Endodermal cell (in vitro differentiated cells): ENCODE measurements at places on chromosomes 13 and 19. TPM values are rescaled to one million over a fixed set of nuclear protein-coding genes. Genes with fewer than 3 reads are reported as not detected.

DNA sequence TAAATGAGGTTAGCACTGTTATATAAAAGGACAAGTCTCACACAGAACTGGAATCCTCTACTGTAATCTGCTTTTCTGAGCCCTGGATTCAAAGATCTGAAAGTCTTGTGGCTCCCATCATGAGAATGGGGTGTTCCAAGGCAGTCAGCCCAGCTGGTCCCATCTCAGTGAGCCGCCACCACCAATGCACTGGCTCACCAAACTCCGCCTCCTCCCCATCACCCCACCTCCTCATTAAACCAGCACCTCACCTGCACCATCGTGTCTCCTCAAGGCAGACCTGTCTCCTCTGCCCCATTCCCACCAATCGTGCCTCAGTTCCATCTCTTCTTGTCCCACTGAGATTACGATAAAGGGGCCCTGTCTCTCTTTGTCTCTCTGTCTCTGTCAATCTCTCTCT lies 166.7 kb downstream of the USP12 start:
- H3K36me3 ChIP-seq: no peaks in the 10 kb centered on the region
- peaks cover 3% of the 10 kb centered on the region for H3K4me1 ChIP-seq
- H3K27me3 ChIP-seq: peaks cover 68% of the 10 kb centered on the region
- no peak overlapping the region for H3K27ac ChIP-seq
- no peak overlapping the region for H3K4me3 ChIP-seq

The HSH2D gene
- 0.52 to 0.66 TPM (median 0.53 TPM) in 3 replicates for total RNA-seq

DNA sequence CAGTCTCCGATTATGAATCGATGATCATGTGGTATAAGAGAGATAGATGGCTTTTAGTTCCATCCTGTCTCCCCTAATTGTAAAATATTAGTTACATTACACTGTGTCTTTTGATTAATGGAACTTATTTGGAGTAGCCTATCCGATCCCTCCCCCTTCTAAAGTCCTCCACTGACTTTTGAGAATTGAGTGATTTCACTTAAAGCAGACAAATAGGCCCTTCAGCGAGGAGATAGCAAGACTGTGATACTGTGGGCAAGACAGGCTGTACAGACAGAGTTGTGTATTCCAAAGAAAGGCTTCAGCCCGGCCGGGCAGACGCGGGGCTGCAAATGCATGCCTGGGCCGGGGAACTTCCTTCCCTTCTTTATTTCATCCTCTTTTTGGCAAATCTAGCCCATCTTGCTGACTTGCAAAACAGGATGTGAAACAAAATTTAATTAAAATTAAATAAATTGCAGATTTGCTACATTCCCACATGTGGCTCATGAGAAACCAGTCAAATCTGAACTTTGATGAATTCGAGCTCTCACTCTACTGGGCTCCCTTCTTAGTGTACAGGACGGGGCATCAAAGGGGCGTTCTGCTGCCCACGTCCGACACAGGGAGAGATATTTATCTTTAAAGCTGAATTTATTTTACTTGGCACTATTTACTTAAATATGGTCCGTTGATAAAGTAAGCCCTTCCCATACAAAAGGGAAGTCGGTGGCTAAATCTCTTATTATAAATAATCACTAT lies 314.8 kb downstream of the ZNF536 start:
- no peak overlapping the region for H3K27ac ChIP-seq
- H3K4me1 ChIP-seq: peaks cover 12% of the 10 kb centered on the region
- no peak overlapping the region for H3K4me3 ChIP-seq
- no peaks in the 10 kb centered on the region for H3K27me3 ChIP-seq

- no peak overlapping the region for H3K27ac ChIP-seq
- no peaks in the 10 kb centered on the region for H3K36me3 ChIP-seq
- no peak overlapping the region for H3K4me3 ChIP-seq
- no peaks in the 10 kb centered on the region for H3K27me3 ChIP-seq
Measured at GRCh38 chr19:28519952-28520861, 692.7 kb downstream of the UQCRFS1 start.

- no peak overlapping the region for H3K27ac ChIP-seq
- no peaks in the 10 kb centered on the region for H3K27me3 ChIP-seq
- peak; percentile 33 for DNase-seq
- H3K4me1 ChIP-seq: peaks cover 4% of the 10 kb centered on the region
Measured at GRCh38 chr13:98335721-98336120, 158.7 kb upstream of the RNF113B start.

GRCh38 chr13:95243207-95243606 lies 58.0 kb downstream of the ABCC4 start:
- H3K27me3 ChIP-seq: no peaks in the 10 kb centered on the region
- no peak for DNase-seq
- H3K4me3 ChIP-seq: no peak overlapping the region
- H3K36me3 ChIP-seq: peaks cover 54% of the 10 kb centered on the region
- H3K4me1 ChIP-seq: no peaks in the 10 kb centered on the region
- H3K27ac ChIP-seq: no peak overlapping the region

DNA sequence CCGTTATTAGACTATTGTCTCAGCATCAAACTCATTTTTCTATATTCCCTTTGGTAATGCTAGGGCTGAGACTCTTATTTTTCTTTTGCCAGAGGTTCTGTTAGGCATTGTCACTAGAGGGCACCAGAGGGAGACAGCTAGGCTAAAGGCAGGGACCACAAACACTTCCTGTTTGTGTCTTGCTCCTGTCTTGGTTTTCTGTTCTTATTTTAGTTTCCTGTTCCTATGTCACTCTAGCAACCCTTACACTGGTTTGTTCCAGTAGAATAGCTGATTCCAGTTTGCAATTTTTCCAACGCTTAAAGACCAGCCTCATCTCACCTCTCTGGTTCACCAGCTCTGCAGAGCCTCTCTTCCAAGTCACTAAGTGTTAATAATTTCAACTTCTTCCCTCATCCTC lies 772.0 kb downstream of the DIAPH3 start:
- DNase-seq: peak; percentile 83
- no peaks in the 10 kb centered on the region for H3K36me3 ChIP-seq
- no peak overlapping the region for H3K4me3 ChIP-seq
- H3K27me3 ChIP-seq: no peaks in the 10 kb centered on the region
- H3K27ac ChIP-seq: no peak overlapping the region
- H3K4me1 ChIP-seq: peaks cover 4% of the 10 kb centered on the region

The DDX49 gene
- 28.8 to 30.4 TPM (median 28.8 TPM) in 3 replicates for total RNA-seq

DNA sequence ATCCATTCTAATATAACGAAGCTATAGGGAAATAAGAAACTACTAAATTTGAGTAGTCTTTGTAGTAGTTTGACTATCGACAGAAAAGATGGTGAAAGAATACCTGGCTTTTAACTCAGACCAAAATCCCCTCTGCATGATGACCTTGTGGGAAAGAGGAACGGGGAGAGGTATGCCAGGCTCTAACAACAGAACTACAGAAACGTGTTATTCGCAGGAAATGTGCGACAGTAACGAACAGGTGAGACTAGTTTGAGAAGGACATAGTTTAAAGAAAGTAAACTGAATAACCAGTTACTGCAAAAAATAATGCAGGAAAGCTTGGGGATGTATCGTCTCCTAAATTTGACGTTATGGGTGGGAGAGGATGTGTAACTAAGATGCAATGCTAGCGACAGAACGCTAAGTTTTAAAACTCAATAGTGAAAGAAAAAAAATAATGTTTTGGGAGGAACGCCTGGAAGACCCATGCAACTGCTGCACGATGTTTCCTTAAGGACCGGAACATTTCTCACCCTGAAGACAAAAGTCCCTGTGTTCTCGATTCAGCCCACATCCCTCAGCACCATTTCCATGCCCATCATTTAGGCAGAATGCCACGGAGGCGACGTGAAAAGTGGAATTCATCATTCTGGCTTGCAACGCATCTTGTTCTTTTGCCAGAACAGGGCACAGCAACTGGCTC lies 1.6 kb upstream of the RAP2A start:
- H3K4me3 ChIP-seq: peak overlapping the region; percentile 97
- H3K27ac ChIP-seq: peak overlapping the region; percentile 19
- H3K4me1 ChIP-seq: no peaks in the 10 kb centered on the region
- no peak for DNase-seq
- no peaks in the 10 kb centered on the region for H3K27me3 ChIP-seq

- peaks cover 18% of the 10 kb centered on the region for H3K4me1 ChIP-seq
- no peaks in the 10 kb centered on the region for H3K36me3 ChIP-seq
- no peak overlapping the region for H3K27ac ChIP-seq
Measured at GRCh38 chr13:33202644-33203169, 82.8 kb downstream of the STARD13 start.
